T-cell (primary cell): ENCODE measurements at places on chromosomes 7 and 10. TPM values are rescaled to one million over a fixed set of nuclear protein-coding genes. Genes with fewer than 3 reads are reported as not detected.

FHIP2A gene
- 37.0 TPM for total RNA-seq

PIK3AP1 gene
- total RNA-seq = 7.9 TPM

SCD gene
- total RNA-seq = 4.7 TPM

NACAD gene
- total RNA-seq = 0.10 TPM

FRAT1 gene
- total RNA-seq = 21.7 TPM

CDK1 gene
- total RNA-seq = 1.6 TPM

OR2A42 gene
- total RNA-seq = not detected

STAG3 gene
- 6.5 TPM for total RNA-seq

GAD2 gene
- not detected for total RNA-seq

GCK gene
- 0.45 TPM for total RNA-seq
